ENCODE measurements at places on chromosomes 2 and 18.

GRCh38 chr2:180662941-180663471 is 317.4 kb upstream of the UBE2E3 start:
- no peak for DNase-seq

- DNase-seq, result no peak
These were observed 311.8 kb upstream of the STON1 start for GRCh38 chr2:48218169-48218568.

DNA sequence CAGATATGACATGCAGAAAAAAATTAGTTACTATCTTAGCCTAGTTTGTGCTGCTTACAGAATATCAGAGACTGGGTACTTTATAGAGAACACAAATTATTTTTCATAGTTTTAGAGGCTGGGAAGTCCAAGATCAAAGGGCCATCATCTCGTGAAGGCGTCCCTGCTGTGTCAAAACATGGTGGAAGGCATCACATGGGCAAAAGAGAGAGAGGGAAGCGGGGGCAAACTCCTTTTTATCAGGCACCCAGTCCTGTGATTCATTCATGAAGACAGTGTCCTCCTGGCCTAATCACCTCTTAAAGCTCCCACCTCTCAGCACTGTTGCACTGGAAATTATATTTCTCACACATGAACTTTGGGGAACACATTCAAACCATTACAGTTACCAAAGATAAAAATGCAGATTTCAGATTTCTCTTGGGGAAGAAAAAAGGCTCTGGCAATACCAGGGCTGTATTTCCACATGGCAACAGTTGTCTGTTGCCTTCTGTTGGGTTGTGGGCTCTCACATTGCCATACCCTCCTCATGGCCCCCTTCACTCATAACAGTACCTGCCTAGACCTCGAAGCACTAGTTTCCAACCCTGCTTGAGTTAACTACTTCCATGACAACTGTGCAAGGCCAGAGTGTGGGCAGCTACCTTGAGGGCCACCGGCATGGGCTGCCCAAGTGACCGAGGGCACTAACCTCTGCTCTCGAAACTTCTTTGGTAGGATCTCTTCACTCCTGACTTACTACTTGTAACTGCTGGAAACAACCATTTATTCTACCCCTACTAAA is 2.7 kb upstream of the ACTR3 start:
- no peak for DNase-seq

DNA sequence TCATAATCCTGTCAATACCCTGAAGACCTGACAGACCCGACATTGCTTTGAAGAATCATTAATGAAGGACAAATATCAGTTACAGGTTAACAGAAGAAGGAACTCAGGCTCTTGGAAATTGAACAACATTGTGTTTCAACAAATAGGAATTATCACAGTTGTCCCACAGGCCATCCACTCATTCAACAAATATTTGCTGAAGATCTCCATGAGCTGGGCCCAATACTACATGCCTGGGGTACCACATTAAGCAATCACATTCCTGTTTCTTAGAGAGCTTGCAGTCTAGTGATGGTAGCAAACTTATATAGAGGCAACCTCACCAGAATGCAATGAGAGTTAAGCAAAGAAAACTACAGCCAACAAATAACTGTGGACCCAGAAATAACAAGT is 671.6 kb upstream of the ACVR2A start:
- DNase-seq, result no peak

GRCh38 chr2:7567646-7568045 is 650.4 kb downstream of the RNF144A start:
- no peak for DNase-seq

- no peak for DNase-seq
These were observed 77.1 kb upstream of the CDC42EP3 start for GRCh38 chr2:37748541-37748940.

Measured in NCI-H1417 treated with DMSO at 0.1 percent for 48 hours (cell line).